ENCODE measurements at places on chromosomes 11 and 22.

GRCh38 chr11:67700548-67701262 is 26.3 kb upstream of the ALDH3B2 start:
- DNase-seq, result no peak

GRCh38 chr11:108368134-108368533 is 99.2 kb downstream of the C11orf65 start:
- peak; percentile 14 for DNase-seq

GRCh38 chr11:34613552-34614056 is 7.3 kb upstream of the EHF start:
- DNase-seq, result no peak

- DNase-seq, result peak; percentile 97
These were observed 107.6 kb downstream of the CCDC34 start for GRCh38 chr11:27255447-27255828.

DNA sequence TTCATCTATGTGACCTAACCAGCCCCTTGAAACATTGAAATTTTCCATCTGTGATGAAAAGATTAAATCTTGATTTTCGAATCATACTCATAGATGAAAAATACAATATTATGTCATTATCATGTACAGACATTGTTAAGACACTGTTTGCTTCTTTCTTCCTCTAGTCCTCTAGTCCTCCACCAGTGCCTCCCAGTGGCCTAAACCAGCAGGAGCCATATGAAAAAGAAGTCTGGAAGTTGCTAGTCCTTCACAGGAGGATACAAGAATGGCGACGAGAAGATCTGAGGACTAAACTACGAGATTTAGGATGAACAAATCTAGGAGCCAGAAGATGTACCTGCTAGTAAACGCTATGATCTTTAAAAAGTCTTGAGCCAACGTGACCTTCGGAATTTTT is 134.1 kb downstream of the SLC17A6 start:
- no peak for DNase-seq

DNA sequence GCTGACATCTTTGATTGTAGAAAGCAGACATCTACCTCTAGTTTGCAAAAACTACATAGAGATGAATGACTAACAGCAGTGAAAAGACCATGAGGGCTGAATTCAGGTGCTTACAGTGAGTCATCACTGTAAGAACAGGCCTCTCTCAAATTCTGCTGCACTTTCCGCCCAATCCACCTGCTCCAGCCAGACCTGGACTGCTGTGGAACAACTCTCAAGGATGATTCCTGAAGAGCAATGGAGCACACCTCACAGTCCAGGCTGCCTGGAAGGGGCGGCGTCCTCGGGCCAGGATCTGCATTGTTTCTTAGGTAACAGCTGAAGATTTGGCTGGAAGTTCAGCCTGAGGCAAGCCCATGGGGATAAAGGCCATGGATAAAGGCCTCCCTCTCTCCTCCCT is 15.1 kb downstream of the APOL2 start:
- no peak for DNase-seq

DNA sequence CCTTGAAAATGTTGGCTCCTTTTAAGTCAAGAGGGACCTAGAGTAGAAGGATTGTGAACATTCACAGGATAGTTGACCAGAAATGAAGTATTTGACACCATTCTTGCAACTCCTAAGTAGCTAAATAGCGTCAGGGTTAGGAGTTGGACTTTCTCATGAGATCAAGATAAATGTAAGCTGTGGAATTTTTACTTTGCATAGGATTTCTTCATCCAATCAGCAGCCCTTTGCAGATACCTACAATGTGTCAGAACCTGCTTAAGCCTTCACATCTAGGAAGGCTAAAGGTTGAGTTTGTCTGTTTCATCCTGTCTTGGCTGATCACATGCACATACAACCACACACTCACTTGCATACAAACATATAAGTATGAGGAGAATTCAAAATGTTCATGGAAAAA is 32.3 kb downstream of the CD44 start:
- DNase-seq, result peak; percentile 41

- no peak for DNase-seq
These were observed 33.3 kb downstream of the AMPD3 start for GRCh38 chr11:10488121-10488933.

GRCh38 chr11:65416841-65417701 is 5.5 kb upstream of the NEAT1 start:
- no peak for DNase-seq

DNA sequence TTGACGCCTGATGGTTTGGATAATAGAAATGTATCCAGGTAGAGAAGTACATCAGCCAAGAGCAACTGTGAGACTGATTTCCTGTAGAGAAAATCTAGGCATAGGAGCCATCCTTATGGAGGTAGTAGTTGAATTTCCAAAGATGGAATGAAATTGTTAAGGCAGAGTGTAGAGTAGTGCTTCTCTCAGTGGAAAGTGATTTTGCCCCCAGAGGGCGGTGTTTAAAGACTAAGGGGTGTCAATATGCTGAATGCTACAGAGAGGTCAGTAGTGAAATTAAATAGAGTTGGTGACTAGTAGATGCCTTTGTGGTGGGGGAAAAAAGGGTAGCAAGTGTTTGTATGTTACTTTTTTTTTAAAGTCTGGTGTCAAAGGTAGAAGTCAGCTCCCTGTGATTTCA is 54.5 kb downstream of the TRIM44 start:
- DNase-seq, result no peak

DNA sequence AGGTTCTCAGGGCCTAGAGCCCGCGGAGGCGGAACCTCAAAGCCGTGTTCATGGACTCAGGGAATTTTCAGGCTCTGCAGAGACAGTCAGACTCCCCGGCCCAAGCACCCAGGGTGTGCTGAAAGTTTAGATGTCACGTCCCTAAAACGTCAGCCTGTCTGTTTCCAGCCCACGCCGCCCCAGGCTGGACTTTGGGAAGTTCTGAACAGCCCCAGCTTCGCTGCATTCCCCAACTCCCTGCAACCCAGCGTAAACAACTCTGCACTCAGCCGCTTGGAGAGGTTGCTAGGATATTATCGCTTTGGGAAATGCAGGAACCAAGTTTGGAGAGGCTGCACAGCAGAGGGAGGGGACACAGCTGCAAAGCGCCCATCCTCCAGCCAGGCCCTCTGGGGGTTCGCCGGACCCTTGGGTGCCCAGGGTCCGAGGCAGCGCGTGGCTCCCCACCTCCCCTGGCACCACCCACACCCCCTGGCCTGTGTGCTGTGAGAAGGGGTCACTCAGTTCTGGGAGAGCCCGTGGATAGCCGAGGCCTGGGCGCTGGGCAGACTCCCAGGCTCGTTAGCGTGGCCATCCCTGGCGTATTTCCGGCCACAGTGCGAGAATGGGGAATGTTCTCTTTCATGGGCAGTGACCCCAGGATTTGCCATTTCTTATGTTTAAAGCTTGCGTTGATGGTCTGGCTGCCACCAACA is 120.5 kb upstream of the FGF3 start:
- DNase-seq, result no peak

DNA sequence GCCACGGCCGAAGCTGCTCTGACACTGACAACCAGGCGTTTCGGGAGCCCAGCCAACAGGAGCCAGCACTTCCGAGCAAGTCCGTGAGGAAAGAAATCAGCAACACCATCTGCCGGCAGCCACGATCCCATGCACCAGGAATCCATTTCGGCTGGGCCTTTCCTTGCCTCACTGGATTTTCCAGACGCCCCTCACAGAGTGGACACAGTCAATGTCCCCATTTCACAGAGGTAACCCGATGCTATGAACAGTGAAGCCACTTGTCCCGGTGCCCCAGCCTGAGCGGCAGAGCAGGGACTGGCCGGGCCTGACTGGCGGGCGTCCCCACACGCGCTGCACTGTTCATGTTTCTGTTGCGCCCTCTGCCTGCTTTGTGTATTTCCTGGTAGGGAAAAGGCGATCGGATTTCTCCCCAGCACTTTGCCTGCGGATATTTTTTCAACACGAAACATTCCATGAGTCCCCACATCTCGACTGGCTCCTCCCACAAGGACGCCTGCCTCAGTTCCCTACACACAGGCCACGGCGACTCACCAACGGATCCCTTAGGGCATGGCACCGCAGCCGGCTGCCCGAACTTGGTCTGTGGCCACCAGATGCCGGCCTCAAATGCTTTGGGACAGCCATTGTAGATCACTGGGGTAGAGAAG is 55.3 kb downstream of the TRMU start:
- DNase-seq, result peak; percentile 65

DNA sequence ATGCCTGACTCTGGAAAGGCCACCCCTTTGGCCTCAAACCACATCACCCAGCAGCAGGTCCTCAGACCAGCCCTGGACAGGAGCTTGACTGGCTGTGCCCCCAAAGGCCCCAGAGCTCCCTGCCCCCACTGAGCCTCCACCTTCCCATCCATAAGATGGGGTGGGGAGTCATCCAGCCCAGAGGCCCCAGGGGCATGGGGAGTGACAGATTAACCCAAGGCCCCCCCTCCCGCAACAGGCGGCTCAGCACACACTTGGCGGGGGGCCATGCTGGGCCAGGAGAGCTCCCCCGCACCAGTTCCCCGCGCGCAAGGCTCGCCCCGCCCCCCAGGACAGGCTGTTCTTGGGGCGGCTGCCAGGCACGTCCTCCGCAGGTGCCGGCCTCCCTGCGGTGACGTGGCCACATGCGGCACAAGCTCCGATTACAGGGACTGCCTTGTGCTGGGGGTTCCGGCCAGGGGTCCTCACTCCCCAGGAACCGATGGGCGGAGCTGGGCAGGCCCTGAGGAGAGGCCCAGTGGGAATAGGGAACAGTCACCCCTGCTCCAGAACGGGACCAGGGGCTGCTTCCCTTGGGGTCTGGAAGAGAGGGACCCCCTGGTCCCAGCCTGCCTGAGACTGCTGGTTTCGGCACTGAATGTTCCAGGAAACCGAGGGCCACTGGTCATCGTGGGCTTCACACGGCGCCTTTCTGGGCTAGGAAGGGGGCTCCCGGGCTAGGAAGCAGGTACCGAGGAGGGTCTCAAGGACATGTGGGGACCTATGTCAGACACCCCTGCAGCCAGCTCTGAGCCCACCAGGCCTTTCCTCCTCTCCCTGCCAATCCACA is 5.1 kb upstream of the CDKN1C start:
- DNase-seq, result peak; percentile 49

- DNase-seq, result no peak
These were observed 3.0 kb downstream of the PACSIN3 start for GRCh38 chr11:47183031-47183856.

DNA sequence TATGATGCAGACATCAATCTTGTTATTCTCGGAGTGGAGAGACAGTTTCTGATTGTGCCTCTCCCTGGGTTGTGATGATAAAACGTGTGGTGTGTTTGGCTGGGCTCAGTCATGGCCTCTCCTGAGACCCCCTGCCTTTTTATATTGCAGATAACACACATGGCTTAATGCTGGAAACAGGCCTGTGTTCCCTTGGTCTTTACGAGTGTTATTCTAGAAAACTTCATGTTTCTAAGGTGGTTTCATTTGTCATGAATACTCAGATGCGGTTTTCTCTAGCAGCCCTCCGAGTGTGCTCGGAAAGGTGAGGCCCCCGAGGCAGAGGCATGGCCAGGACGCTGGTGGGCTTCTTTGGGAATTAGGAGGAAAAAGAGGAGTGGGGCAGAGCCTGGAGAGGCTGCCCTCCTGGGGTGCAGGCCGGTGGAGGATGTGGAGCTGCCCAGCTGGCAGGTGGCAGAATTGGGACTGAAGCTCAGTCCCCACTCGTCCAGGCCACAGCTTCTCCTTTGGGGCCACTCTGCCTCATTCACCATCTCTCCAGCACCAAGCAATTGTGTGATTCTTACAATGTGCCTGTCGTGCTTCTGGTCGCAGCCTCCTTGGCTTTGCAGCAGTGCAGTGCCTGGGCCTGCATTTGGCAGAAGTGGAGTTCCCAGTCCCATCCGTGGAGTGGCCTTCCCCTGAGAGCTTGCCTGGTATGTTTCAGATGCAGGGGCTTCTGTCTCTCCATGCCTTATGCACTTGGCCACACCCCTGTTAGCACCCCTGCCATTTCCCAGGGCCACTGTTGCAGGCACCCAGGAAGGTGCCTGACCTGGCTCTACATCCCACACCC is 309.6 kb downstream of the TBC1D22A start:
- DNase-seq, result no peak

- DNase-seq, result peak; percentile 22
These were observed 1.3 kb downstream of the TIGD3 start for GRCh38 chr11:65355776-65356393.

- no peak for DNase-seq
These were observed 61.3 kb downstream of the MYH9 start for GRCh38 chr22:36326178-36327161.

GRCh38 chr11:76620489-76620888 is 50.1 kb downstream of the LRRC32 start:
- DNase-seq, result peak; percentile 94

DNA sequence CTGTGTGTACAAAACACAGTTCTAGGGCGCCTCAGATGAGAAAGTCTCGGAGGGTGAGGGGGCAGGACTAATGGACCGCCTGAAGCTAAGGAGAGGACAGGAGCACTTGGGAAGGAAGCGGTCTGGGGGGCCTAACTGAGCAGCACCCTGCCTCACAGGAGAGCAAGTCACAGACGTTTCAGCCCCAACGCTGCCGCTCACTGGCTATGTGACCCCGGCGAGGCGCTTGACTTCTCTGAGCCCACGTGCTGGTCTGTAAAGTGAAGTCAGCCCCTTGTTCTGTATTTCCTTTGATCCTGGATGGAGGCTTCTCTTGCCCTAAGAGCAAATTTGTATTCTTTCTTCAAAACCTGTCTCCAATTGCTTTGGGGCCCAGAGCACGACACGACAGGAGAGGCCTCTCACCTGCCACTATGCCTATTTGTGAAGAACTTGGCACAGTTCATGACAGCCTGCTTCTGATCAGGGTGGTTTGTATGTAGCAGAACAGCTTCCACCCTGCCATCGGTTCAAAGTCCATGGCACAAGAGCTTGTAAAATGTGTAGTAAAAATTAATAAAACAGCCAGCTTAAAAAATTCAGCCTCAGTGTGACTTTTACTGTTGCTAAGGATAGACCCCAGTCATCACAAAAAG is 59.1 kb downstream of the WNT11 start:
- no peak for DNase-seq

- peak; percentile 18 for DNase-seq
These were observed 19.9 kb upstream of the CTSC start for GRCh38 chr11:88357323-88358039.

- DNase-seq, result peak; percentile 65
These were observed 15.7 kb downstream of the GRIK4 start for GRCh38 chr11:120527111-120527761.

GRCh38 chr11:1873048-1873812 is 18.5 kb downstream of the PRR33 start:
- DNase-seq, result peak; percentile 17

GRCh38 chr22:43642319-43643206 is 169.5 kb downstream of the EFCAB6 start:
- DNase-seq, result no peak

- DNase-seq, result no peak
These were observed 31.8 kb downstream of the DKK3 start for GRCh38 chr11:11976481-11977127.

- peak; percentile 90 for DNase-seq
These were observed 32.7 kb downstream of the CD6 start for GRCh38 chr11:61004180-61004611.
